ENCODE measurements at places on chromosomes 4 and X.

DNA sequence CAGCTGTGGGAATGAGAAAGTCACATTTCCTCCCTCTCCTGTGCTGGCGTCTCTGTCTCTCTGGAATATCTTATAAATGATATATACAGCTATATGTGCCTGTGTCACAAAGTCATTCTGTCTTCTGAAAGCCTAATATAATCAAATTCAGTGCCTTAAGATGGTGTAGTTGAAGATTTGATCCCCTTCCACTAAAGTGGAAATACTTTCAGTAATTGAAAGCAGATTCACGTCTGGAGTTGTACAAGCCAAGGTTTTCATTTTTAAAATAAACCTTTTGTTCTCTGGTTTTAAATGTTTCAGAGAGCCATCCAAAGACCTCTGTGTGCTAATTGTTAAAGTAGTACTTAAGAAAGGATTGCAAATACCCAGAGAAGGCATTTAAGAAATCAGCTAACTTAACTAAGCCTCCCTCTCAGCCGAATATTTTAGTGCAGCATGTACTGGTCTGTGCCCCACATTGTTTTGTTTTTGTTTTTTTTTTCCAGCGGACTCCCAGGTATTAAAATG, 206.8 kb downstream of the TENM3 start:
- DNase-seq = no peak

DNA sequence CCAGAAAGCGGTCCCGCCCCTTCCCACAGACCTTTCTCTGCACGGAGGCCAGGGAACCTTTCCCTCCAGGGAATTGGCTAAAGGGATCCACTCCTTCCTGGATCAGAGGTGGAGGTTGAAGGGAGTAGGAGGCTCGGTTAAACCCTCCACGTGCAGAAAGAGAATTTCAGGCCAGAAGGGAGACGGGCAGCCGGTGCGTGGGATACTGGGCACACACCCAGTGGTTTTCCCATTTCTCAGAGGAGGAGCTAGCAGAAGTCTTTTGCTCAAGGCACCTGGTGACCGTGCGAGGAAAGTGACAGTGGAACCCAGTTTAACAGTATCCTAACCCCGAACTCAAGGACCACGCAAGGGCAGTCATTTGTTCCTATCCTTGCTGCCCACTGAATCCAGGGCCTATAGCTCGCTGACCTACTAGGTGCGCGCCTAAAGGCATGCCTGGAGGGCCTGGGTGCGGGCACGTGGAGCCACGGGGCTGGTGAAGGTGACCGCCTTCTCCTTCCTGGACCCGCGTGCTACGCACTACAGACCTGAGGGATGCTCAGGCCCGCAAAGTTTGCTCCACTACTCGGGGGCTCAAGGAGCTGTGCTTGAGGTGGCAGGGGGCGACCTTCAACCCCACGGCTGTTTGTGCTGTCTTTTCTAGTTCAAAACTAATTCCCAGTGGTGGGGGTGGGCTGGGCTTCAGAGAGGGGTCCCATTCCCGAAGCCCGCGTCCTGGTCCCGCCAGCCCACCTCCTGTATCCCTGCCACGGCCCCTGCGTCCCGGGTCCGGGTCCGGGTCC, 587 bp upstream of the AFF2 start:
- DNase-seq = no peak

DNA sequence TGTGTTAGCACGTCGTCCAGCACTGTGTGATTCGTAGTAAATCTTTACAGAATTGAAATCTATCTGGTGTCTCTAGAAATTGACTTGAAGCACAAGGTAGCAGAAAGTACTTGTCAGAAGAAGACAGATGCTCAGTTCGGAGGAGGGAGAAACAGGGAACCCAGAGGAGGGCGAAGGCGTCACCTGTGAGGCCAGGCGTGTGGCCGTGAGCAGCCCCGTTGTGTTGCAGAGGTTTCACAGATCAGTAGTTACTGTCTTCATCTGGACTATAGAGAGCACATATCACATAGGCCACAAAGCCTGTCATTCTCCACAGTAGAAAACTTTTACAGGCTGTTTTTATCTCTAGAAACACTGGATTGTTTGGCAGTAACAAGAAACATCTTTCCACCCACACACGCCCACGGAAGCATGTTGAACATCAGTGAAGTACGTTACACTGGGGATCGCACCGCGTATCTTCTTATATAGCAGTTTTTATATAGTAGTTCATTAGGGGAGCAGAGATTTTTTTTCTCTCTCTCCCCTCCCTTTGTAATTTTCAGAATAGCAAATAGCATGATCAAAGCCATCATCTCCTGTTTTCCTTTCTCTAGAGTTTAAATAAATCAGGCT, 48.1 kb upstream of the TLR3 start:
- no peak for DNase-seq

- no peak for DNase-seq
Measured at GRCh38 chrX:130071611-130072344, 38.5 kb downstream of the ELF4 start.

- peak; percentile 55 for DNase-seq
Measured at GRCh38 chrX:50827996-50828395, 14.0 kb upstream of the SHROOM4 start.

DNA sequence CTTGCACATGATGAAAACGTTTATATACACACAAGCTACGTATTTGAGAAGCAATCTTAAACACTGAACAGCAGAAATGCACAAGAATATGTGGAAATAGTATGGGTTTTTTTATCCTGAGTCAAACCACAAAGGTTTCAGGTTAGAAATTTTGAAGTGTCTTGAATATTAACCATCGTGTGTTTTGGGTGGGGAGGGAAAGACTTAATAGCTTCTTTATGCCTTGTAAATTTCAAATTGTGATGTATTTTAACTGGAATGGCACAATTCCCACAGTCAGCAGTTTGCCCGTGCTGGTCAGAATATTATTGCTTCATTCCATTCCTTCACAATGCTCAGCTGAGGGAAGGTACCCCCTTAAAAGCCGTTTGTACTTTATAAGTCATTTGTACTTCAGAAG, 67.4 kb upstream of the WDR1 start:
- DNase-seq = peak; percentile 29

- peak; percentile 11 for DNase-seq
Measured at GRCh38 chr4:40190019-40190418, 6.8 kb upstream of the RHOH start.

All from IMR-90 (cell line).